WTC11 (cell line): ENCODE measurements at places on chromosomes 6 and 20. TPM values are rescaled to one million over a fixed set of nuclear protein-coding genes. Genes with fewer than 3 reads are reported as not detected.
A peak's percentile ranks its signal among the peaks of the same experiment; 100 is the strongest.

The LINC00237 gene
- total RNA-seq = 0.78 to 3.1 TPM (median 0.80 TPM) in 3 replicates

DNA sequence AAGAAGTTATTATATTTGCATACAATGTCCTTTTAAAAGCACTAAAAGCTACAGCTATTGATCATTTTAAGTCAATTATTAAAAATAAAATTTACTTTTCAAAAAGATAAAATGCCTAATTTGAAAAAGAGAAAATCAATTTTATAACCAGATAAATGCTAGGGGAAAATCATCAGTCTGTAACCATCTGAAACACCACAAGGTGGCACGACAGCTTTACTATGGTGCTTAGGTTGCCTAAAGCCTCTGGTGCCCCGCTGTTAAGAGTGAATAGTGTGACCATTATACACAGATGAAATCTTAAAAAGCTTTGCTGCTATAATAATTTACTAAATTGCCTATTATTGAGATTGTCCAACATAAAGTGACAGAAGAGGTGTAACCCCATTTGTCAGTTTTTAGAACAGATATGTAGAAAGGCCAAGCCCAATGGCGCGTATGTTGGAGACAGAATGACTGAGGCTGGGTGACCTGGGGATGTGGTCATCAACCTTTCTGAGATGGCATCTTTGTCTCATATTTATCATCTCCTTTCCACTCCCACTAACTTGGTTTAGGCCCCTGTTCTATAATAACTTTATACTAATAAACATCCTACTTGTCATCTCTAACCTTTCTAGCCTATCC, 100.8 kb downstream of the MOXD1 start:
- no peaks in the 10 kb centered on the region for H3K4me1 ChIP-seq
- peak; percentile 41 for DNase-seq
- no peaks in the 10 kb centered on the region for H3K27me3 ChIP-seq
- no peaks in the 10 kb centered on the region for H3K36me3 ChIP-seq

The LY6G5C gene
- 0.98 to 1.6 TPM (median 1.0 TPM) in 3 replicates for total RNA-seq

- H3K36me3 ChIP-seq = no peaks in the 10 kb centered on the region
- no peaks in the 10 kb centered on the region for H3K27me3 ChIP-seq
- DNase-seq = no peak
- no peak overlapping the region for H3K4me3 ChIP-seq
- no peak overlapping the region for H3K27ac ChIP-seq
- H3K4me1 ChIP-seq = no peaks in the 10 kb centered on the region
Observed at GRCh38 chr20:44151621-44152416, 35.2 kb downstream of the JPH2 start.

DNA sequence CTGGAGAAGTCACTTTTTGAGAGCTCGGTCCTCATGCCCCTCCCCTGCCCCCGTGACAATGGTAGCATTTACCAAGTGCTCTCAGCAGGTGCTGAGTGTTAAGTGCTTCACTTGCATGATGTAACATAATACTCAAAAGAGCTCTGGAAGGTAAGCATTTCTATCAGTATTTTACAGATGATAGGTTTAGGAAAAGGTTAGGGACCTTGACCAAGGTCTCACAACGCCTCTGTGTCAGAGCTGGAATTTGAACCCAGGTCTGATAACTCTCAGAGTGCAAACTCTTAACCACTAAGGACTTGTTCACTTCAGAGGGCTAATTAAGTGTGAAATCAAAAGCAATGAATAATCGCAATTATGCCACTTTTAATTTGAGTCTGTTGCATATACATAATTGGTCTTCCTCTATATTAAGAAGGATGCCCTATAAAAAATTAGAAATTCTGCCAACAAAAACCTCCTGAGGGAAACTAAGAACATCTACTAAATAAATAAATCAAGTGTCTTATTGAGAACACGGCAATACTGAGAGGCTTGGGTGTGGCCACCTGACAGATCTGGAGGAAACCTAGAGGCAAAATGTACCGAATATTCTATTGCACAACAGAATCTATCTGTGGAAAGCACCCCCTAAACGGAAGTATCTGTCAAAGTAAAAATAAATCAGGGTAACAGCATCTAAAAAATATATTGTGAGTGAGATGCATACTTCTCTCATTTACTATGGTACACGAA, 109.8 kb downstream of the BACH2 start:
- DNase-seq = no peak
- no peaks in the 10 kb centered on the region for H3K27me3 ChIP-seq
- no peak overlapping the region for H3K27ac ChIP-seq
- H3K4me3 ChIP-seq = no peak overlapping the region

The PRL gene
- not detected in 3 replicates for total RNA-seq

GRCh38 chr6:27161946-27162603, 85.4 kb upstream of the PRSS16 start:
- H3K36me3 ChIP-seq = no peaks in the 10 kb centered on the region
- DNase-seq = no peak
- peaks cover 27% of the 10 kb centered on the region for H3K4me1 ChIP-seq
- no peaks in the 10 kb centered on the region for H3K27me3 ChIP-seq
- H3K27ac ChIP-seq = peak overlapping the region; percentile 69
